ENCODE measurements at places on chromosomes 7 and 10.

- DNase-seq, result no peak
Observed at GRCh38 chr10:11345224-11346054, 266.0 kb downstream of the USP6NL start.

GRCh38 chr10:111207500-111207899, 130.7 kb downstream of the ADRA2A start:
- DNase-seq, result no peak

DNA sequence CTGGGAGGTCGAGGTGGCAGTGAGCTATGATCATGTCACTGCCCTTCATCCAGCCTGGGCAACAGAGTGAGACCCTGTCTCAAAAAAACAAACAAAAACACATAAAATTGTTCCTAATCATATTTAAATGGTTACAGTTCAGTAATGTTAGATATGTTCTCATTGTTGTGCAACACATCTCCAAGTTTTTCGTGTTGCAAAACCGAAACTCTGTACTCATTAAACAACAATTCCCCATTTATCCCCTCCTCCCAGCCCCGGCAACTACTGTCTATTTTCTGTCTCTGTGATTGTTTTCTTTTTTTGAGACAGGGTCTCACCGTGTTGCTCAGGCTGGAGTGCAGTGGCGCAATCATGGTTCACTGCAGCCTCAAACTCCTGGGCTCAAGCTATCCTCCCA, 16.1 kb upstream of the PRXL2A start:
- no peak for DNase-seq

- no peak for DNase-seq
Observed at GRCh38 chr7:1676550-1677078, 6.5 kb downstream of the ELFN1 start.

DNA sequence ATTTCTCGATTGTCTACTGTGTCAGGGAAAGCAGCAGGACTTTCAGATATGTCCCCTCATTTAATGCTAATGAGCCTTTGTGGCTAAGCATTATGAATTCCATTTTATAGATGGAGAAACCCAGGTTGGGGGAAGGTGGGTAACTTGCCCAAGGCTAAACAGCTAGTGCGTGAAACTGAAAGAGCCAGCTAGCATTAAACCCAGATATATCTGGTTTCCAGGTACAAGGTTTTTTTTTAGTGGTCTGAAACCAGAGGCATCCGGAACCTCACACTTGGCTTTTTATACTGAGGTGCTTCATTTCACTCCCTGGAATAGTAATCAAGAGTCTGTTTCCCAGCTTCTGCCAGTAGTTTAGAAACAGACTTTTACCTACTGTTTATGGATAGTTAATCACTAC, 694.8 kb downstream of the PHTF2 start:
- DNase-seq, result no peak

DNA sequence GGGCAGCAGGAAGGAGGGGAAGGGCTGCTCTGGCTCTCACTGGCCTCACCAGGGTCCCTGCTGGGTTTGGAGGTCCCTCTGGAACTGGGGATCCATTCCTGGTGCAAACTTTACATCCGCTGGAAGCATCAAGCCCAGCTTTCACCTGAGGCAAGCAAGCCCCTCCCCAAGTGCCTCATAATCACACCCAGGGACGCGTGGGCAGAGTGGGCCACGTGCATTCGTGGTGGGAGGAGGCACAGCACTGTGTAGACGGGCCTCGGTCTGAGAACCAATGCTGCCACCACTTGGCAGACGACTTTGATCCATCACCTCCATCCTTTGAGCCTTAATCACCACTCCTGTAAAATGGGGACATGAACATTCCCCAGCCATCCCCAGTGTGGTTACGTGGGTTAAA, 74.1 kb downstream of the VWA2 start:
- no peak for DNase-seq

- DNase-seq, result no peak
Observed at GRCh38 chr10:113882240-113882639, 27.8 kb downstream of the NHLRC2 start.

- DNase-seq, result no peak
Observed at GRCh38 chr10:69335063-69335587, 56.8 kb downstream of the HK1 start.

GRCh38 chr10:43137717-43138020, 576 bp upstream of the CSGALNACT2 start:
- peak; percentile 28 for DNase-seq

GRCh38 chr7:17878627-17879026, 61.7 kb downstream of the SNX13 start:
- no peak for DNase-seq

- no peak for DNase-seq
Observed at GRCh38 chr10:104456802-104457542, 103.3 kb downstream of the CFAP58 start.

DNA sequence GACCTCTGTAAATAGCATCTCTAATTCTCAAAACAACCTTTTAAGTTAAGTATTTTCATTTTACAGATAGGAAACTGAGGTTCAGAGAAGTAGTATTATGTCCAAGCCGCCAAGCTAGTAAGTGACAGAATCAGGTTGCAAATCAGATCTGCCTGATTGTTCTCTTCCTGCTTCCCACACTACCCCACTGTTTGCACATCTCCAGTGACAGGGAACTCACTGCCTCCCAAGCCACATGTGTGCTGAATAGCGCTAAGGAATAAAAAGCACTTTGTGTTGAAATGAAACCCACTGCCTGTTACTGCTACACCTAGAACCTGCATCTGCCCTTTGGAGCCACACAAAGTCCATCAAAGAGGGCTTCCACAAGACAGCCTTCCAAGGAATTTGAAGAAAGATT, 45.1 kb upstream of the WDR11 start:
- DNase-seq, result no peak

- DNase-seq, result no peak
Observed at GRCh38 chr10:71187600-71187999, 24.8 kb upstream of the UNC5B start.

GRCh38 chr7:155190688-155191087, 107.0 kb upstream of the INSIG1 start:
- peak; percentile 27 for DNase-seq

GRCh38 chr10:16907687-16908086, 90.5 kb upstream of the RSU1 start:
- no peak for DNase-seq

GRCh38 chr7:70573696-70574095, 558.2 kb upstream of the GALNT17 start:
- DNase-seq, result no peak

DNA sequence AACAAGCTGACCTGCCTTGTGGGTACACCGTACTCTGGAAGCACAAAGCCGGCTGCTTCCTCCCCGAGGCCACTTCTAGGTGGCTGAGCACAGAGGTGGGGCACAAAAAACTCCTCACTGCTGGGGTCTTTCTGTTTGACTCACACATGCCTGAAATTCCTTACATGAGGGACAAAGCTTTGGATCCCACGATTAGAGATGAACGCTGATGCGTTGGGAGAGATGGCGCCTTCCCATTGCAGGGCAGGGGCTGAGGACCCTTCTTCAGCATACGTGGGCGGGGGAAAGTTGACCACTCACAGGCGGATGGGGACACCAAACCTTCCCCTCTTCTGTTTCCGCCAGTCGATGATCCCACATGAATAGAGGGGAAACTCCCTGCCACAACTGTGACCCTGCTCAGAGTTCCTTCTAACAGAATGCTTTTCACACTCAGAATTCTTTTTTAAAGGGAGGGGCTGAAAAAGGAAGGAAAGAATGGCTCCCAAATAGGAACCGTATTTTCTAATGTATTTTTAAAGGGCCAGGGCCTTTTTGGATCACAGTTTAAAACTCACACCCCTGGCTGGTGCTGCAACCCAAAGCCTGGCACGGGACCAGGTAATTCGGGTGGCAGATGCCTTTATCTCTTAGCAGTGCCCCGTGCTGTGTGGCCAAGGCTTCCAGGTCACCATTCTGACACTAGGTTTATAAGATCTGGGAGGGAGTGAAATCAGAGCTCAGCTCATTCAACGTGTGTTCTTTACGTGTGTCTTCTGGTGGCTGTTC, 134.0 kb downstream of the PRKAG2 start:
- DNase-seq, result no peak

GRCh38 chr7:14806891-14807290, 95.7 kb downstream of the DGKB start:
- DNase-seq, result no peak

GRCh38 chr7:44221231-44221791, 20.5 kb downstream of the YKT6 start:
- DNase-seq, result no peak

All from activated gamma-delta T cell (primary cell).